ENCODE measurements at places on chromosomes 16 and 17.

GRCh38 chr17:6554342-6554741 is 2.0 kb downstream of the PITPNM3 start:
- DNase-seq = no peak

DNA sequence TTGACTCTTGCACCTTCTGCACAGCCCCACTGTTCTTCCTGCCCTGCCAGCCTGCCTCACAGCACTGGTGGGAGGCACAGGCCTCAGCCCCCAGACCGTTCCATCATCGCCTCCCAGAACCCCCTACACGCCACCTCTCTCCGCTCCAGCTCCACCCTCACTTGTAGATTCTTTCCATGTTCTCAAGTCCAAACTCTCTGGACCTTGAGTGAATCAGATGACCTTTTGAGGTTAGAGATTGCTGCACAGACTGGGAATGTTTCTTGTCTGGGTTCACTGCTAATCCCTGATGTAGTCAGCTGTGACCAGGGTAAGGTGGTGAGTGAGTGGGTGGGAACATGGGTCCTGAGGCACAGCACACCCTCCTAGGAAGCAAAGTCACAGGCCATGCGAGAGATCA is 272.4 kb downstream of the IRF8 start:
- no peak for DNase-seq

- DNase-seq = no peak
These were observed 9.3 kb downstream of the GJD3 start for GRCh38 chr17:40355123-40355803.

DNA sequence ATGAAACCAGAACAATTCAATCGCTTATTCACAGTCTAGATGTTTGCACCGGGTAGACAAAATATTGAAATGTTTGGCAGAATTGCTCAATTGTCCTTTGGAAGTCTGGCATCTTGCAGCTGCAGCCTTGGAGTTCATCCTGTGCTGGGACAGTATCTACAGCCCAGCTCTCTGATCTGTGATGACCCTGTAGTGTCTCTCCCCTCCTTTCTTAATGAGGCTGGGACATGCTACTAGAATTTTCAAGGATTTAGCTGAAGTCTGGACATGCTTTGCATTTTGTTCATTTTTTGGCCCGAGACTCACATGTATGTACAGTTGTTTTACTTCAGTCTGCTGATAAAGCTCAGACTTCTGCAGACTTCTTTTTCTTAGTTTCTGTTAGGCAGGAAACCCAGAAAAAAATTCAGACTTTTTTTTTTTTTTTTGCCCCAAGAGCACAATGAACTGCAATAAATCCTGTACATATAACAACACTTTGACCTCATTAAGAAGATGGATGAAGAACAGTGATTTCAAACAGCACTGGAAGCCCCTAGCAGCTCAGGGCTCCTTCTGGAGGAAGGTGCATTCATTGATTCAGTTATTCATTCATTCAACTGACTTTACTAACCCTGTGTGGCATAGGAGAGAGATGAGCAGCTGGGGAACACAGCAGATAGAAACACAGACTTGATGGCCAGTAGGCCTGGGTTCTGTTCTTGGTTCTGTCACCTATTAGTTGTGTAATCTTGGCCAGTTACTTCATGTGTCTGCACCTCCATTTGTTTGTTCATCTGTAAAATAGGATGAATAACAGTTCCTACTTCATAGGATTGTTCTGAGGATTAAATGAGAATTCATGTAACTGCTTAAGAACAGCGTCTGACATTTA is 210.0 kb downstream of the MAP2K4 start:
- DNase-seq = no peak

DNA sequence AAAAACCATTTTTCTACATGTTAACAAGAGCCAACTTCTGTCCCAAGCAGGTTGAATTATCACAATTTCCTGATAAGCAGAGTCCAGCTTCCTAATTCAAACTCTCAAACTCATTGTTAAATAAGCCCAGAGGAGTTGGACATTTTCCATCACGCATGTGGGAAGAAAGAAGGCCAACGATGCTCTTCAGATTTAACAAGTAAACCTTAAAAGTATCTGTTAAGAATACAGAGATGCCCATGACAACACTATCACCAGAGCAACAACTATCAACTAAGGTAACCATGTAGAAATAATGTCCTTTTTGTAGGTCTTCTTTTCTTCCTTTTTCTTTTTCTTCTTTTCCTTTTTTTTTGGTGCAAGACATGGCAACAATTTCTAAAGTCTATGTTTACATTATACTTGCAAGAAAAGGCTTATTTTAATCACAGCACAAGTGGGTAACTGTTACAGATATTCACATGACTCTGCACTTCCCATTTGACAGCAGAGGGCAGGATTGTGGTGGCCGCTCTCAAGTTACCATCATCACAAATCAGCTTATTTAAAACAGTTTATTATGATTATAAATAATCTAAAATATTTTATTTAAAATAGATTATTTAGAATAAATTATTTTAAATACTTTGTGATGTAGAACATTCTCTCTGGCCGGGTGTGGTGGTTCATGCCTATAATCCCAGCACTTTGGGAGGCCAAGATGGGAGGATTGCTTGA is 35.7 kb upstream of the DHRS7B start:
- DNase-seq = no peak

GRCh38 chr17:51908841-51909537 is 249.5 kb downstream of the CA10 start:
- no peak for DNase-seq

DNA sequence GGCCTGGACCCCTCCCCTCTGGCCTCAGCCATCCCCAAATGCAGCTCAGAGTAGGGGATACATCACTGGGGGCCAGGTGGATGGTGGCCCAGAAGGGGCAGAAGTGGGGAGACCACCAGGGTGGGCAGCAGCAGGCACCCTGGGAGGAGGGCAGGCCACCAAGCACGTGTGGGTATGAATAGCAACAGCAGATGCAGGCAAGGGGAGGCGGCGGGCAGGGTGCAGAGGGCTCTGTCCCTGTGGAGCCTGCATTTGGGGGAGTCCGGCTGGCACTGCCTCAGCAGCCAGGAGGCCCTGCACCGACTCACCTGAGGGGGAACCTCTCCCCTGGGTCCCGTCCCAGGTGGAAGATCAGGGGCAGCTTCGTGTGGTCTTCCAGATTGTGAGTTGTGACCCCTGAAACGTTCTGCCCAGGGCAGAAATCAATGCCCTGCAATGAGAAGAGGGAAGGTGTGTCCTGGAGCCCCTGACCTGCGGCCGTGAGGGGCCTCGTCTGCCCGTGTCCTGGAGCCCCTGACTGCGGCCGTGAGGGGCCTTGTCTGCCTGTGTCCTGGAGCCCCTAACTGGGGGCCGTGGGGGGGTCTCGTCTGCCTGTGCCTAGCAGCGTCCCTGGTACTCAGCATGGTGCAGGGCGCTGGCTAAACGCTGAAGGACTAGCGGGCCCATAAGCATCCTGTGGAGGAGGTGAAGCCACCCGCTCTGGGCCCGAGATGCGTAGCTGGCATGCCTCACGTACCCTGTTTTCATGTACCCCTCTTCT is 10.7 kb upstream of the APRT start:
- no peak for DNase-seq

- no peak for DNase-seq
These were observed 7.6 kb upstream of the PGAP6 start for GRCh38 chr16:389352-389751.

DNA sequence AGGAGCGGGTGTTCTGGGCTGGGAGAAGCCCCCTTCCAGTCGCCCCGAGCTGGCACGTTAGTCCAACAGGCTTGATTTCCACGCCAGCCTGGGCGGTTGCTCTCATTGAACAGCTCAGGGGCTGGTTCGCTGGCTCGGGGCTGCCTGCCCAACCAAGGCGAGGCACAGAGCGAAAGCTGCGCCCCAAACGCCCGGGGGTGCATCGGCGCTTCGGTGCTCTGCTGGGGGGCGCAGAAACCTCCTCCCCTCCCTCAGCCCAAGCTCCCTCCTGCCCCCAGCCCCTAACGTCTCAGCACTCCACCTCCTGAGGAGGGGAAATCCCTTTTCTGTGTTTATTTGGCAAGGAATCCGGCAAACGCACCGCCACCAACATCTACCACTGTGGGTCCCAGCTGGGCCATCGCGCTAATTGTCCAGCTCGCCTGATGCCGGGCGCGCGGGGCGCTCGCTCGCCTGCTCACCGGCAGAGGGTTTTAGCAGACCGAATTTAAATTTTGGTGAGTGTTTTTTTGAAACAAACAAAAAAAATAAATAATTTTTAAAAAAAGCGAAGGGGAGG is 29.5 kb upstream of the RBFOX1 start:
- no peak for DNase-seq

- no peak for DNase-seq
These were observed 5.7 kb upstream of the STAT5A start for GRCh38 chr17:42282478-42283080.

DNA sequence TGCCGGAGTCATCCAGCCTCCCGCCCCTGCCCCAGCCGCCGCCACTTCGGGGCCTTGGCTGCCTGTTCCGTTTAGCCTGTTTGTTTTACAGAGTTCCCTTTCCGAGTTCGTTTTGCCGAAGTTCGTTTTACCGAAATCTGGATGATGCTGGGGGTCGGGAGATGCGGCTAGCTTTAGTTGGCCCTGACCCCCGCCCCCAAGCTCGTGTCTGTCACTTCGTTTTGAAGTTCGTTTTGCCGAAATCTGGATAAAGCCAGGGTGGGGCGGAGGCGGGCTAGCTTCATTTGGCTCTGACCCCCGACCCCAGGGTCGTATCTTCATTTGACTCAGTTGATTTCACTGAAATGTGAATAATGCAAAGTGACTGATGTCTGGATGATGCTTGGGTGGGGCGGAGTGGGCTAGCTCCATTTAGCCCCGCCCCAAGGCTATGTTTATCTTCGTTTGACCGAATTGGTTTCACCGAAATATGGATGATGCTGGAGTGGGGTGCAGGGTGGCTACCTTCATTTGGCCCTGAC is 591 bp downstream of the PSMD7 start:
- DNase-seq = no peak

- DNase-seq = no peak
These were observed 23.8 kb downstream of the UNC13D start for GRCh38 chr17:75820094-75821080.

DNA sequence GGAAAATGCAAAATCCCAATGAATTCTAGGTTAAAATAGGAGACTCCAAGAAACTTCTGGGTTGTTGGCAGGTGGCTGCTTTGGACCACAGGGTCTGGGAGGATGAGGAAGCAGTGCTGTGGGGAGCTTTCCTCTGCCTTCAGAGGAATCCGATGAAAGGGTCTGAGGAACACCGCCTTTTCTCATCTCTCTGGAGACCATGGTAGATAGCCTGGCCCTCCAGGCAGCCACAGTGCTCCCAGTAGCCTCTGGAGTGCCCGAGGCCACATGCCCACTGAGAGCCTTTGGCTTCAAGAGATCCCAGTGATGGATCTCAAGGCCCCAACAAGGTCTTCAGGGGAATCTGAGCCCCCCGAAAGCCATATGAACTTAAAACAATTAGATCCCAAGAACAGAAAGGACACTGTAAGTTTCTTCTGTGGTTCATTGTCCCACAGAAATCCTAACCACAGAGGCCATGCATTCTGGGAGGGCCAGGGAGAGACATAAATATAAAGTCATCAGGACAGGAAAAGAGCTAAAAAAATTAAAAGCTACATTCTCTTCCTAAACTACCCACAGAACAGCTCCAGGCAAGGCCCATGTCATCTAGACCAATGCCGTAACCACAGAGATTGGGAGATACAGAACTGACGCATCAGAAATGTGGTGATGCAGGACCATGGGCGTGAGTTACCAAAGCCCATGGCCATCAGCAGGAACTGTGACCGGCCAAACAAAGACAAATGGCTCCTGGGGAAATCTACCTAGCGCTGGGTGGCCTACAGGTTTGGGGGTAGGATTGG is 24.3 kb downstream of the TK2 start:
- no peak for DNase-seq

DNA sequence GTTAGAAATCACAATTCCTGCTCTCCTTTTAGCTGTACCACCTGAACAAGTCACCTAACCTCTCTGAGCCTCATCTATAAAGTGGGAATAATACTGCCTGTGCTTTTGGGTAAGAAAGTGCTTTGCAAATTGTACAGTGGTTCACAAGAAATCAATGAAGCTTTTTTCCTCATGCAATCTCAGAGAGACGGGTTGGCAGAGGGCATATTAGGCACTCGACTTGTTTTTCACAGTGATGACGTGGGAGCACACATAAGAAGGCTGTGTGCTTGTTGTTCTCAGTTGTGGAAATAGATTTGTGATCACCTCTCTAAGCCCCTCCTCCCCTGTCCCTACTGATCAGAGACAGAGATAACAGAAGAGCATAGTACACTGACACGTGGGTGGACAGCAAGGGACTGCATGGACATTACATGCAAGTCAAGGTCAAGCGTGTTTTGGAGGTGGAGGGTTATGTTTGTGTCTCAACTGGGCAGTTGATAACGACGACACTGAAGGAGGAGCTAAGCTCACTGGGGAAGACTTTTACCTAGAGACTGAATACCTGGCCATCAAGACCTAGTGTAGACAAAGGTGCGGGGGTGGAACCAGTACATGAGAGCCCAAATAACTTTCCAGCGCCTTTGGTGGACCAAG is 1.7 kb upstream of the GPT2 start:
- DNase-seq = no peak

DNA sequence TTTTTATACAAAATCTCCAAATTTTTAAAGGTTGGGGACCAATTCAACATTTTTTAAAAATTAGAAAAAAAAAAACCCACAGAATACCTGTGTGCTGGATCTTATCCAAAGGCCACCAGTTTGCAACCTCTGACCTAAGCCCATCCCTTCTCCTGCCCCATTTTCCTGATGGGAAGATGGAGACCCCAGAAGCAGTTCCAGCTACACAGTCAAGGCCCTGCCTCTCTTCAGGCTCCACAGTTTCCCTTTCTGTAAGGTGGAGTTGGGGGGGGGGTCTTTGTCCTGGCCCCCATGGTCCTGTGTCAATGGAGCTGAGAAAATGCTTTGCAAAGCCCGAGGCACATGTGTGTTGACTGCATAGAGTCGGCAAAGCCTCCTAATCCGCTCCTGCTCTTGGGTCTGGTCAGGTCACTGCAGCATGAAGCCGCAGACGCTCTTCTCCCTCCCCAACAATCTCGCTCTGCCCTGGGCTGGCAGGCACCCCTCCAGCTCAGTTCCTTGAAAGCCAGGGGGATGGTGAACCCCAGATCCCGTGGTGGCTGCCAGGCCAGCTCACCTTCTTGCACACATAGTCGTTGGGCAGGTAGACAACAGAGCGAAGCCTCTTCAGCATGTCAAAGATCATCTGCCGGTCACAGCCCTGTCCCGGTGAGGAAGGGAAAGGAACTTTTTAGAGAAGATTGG is 70.0 kb downstream of the CNGB1 start:
- no peak for DNase-seq

- DNase-seq = no peak
These were observed 75.3 kb upstream of the AMZ2 start for GRCh38 chr17:68172461-68172954.

Data from NCI-H187 treated with DMSO at 0.1 percent for 48 hours (cell line).